ENCODE measurements at places on chromosomes 2 and 18.

DNA sequence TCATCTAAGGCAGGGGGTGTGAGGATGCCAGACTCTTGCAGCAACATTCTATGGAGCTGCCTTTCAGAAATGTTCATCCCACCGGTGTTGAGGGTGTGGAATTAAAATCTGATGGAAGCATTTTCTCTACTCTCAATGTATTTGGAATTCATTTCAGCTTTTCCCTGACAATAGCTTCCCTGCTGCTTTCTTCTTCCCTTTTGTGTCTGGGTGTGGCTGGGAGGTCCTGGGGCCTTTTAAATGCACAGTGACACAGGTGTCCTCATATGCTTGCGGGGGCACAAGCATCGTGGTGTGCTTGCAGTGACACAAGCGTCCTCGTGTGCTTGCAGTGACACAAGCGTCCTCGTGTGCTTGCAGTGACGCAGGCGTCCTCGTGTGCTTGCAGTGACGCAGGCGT lies 43.4 kb upstream of the ASB18 start:
- DNase-seq = no peak

GRCh38 chr2:23605236-23605635 lies 220.3 kb downstream of the KLHL29 start:
- DNase-seq = no peak

GRCh38 chr18:35713545-35713944 lies 132.0 kb downstream of the GALNT1 start:
- DNase-seq = no peak

- DNase-seq = no peak
These were observed 419.2 kb downstream of the NR4A2 start for GRCh38 chr2:155913356-155913755.

DNA sequence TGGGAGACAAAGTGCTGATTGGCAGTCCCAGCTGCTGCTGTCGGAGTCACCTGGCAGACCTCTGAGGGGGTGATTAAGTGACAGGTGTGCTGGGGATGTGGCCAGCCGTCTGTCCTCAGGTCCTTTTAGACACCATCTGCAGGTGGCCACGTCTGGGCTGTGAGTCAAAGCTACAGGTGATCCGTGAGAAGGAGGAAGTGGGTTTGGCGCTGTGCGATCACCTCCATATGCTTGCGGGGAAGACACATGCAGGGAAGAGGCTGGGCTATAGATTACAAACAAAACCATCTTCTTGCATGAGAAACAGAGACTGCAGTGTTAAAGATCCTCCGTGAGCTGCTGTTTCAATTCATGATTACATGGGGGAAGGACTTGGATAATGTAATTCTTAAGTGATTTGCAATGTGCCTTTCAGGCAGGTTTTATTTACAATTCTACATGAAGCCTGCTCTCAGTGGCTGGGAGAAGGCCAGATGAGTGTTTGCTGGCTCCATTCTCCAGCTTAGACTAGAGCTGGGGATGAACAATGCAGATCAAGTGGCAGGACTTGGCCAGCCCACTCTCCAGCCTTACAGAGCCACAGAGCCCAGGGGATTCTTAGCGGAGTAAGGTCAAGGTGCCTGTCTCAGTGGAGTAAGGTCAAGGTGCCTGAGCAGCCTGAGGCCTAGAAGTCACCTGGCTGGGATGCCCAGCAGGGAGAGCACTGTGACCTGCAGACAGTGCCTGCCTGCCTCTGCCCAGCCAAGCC lies 87.8 kb downstream of the LYPD1 start:
- no peak for DNase-seq

- DNase-seq = no peak
These were observed 25.4 kb upstream of the CHN1 start for GRCh38 chr2:175030380-175031271.

DNA sequence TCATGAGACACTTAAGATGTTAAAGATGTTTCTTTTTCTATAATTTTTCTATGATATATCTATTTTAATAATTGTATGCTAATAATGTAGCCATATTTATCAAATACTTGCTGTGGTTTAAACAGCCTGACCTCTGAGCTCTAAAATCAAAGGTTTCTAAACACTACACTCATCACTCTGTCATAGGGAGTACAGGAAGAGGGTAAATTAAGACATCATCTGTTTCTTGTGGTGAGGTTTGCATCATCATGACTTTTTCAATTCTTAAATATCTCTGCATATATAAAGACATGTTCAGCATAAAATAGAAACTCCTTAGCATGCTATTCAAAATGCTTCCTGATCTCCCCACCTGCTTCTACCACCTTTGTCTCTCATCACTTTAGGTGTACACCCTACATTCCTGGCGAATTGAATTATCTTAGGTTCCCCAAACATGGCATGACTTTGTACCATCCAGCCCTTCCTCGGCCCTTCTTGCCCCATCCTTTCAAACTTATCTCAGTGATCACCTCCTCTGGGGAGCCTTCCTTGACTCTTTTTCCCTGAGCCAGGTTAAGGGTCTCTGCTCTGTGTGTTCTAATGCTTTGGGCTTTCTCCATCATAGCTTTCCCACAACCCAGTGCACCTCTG lies 105.3 kb upstream of the TTN start:
- DNase-seq = no peak

DNA sequence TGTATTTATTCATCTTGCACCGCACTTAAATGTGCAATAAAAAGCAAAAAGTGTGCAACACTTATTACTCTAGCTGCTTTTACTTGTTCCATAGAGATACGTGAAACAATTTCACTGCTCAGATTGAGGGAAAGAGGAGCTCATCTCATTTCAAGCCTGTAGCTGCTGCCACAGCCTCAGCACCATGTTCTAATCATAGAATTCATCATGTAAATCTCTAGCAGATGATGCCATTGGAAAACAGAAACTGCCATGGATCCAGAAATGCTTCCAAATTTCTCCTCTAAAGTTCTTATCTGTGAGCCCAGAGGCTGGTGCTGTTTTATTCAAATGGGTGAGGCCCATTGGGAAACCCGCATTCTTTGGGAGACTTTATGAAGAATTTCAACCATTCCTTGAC lies 2.0 kb downstream of the CDC42EP3 start:
- no peak for DNase-seq

- no peak for DNase-seq
These were observed 75.2 kb downstream of the LBH start for GRCh38 chr2:30306522-30306921.

DNA sequence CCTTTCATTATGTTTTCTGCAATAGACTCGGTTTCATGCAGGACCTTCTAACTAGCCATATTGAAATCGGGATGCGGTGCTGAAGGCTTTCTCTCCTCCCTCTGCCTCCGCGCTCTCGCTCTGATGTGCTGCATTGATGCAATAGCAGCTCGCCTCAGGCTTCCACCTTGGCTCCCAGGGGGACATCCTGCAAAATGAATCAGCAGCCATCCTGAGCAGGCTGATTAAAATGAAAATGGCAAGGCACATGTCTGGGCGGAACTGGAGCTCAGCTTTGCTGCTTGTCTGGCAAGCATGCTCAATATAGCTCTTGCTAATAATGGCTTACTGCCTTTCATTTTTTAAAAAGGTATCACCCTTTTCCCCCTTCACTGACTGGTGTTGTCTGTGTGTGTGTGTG lies 806 bp upstream of the MYT1L start:
- no peak for DNase-seq

- no peak for DNase-seq
These were observed 64.1 kb downstream of the NRP2 start for GRCh38 chr2:205746420-205746785.

GRCh38 chr2:147456779-147457178 lies 388.1 kb upstream of the ACVR2A start:
- DNase-seq = no peak

DNA sequence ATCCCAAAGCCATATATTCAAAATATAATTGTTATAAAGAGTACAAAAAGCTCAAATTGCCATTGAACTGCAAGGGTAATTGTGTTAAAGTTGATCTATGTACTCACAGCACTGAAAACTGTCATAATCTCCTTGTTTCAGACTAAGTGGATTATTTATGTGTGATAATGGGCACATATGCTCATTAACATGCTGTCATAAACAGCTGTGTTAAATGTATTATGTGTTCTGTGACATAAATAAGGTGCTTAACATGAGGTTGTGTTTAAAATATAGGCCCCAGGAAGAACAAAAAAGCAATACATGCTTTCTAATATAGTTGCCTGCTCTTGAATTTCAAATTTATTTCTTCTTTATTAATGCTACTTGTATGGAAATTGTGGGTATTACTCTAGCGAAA lies 409.5 kb downstream of the DCC start:
- no peak for DNase-seq

- DNase-seq = no peak
These were observed 664.9 kb downstream of the METTL4 start for GRCh38 chr18:1906421-1906820.

GRCh38 chr18:62688743-62689317 lies 26.5 kb upstream of the PHLPP1 start:
- DNase-seq = no peak

GRCh38 chr18:10015941-10016819 lies 102.4 kb downstream of the VAPA start:
- DNase-seq = no peak

- no peak for DNase-seq
These were observed 486.0 kb downstream of the ERBB4 start for GRCh38 chr2:212052412-212053159.

DNA sequence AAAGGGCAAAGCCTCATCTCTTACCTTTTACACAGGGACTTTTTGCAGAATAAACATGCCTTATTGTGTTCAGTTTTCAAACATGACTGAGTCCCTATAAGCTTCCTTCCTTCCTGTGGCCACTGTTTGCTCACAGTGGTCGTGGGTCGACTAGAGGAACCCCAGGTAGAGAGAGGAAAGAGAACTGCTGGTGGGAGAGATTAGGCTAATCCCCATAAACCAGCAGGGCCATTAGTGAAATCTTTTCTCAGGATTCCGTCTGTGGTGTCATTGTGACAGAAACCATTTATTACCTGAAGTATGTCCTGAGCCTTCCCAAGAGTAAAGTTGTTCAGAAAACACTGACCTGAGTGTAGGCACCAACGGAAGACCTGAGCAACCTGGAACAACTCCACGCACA lies 21.3 kb upstream of the BOD1L2 start:
- DNase-seq = no peak

DNA sequence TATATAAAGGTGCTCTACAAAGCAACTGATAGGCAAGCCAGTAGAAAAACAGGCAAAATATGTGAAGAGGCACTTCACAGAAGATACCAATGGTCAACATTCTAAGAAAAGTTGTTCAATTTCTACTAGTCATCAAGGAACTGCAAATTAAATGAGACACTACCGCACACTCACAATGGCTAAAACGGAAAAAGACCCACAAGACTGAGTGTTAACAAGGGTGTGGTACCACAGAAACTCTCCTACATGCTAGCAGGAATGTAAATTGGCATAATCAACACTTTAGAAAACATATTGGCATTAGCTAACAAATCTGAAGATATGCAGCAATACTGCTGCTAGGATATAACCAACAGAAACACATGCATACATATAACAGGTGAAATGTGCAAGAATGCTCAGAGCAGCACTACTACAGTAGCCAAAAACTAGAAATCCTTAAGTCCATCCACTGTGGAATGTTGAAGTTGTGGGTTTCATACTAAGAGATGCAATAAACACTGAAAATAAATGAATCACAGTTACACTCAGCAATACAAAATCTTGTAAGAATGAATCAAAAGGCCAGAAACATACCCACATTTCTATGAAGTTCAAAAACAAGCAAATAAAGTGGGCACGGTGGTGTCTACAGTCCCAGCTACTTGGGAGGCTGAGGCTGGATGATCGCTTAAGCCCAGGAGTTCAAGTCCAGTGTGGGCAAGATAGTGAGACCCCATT lies 9.2 kb downstream of the RNU4ATAC start:
- no peak for DNase-seq

DNA sequence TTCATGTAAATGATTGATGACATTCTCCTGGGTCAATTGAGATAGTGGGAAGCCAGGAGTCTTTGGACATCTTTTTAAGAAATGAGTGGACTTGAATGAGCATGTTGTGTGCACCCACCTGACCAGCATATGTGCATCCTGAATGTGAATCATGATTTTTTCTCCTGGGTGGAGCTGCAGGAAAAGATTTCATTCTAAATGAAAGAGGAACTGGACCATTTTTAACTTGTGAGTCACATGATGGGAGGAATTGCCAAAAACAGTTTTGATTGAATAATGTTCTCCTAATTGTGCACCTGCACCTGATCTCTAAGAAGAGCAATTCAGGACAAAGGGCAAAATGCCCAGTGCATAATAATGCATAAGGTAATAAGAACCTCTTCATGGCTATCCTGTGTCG lies 32.3 kb downstream of the COPS8 start:
- no peak for DNase-seq
